ENCODE measurements at places on chromosomes 12 and 14. TPM values are rescaled to one million over a fixed set of nuclear protein-coding genes. Genes with fewer than 3 reads are reported as not detected.

The TAS2R42 gene
- total RNA-seq: not detected

The DPY19L2 gene
- 7.0 TPM for total RNA-seq

The NOXRED1 gene
- not detected for total RNA-seq

- DNase-seq: no peak
Observed at GRCh38 chr12:65986047-65986446, 144.5 kb downstream of the LLPH start.

GRCh38 chr12:111434049-111434448 lies 28.3 kb downstream of the SH2B3 start:
- DNase-seq: no peak

- peak; percentile 98 for DNase-seq
Observed at GRCh38 chr12:52823761-52824450, 10.0 kb upstream of the KRT4 start.

All from SJSA1 (cell line).